ENCODE measurements at places on chromosomes 12 and 14. TPM values are rescaled to one million over a fixed set of nuclear protein-coding genes. Genes with fewer than 3 reads are reported as not detected.

Gene DNAI7
- total RNA-seq = not detected

Gene ADAM21
- 0.32 TPM for total RNA-seq

Gene B4GALNT3
- not detected for total RNA-seq

Gene HOXC12
- total RNA-seq = not detected

Gene COX8C
- total RNA-seq = not detected

Gene FZD10
- 1.1 TPM for total RNA-seq

Gene PDZRN4
- 0.08 TPM for total RNA-seq

Gene NAV3
- total RNA-seq = 42.5 TPM

Gene KRT71
- not detected for total RNA-seq

Gene VDR
- total RNA-seq = 3.7 TPM

Gene CNOT2
- total RNA-seq = 64.8 TPM

Gene SLC17A8
- not detected for total RNA-seq

Gene TSPAN9
- total RNA-seq = 27.4 TPM

Gene IFNG-AS1
- total RNA-seq = not detected

Gene SYNDIG1L
- 2.5 TPM for total RNA-seq

Gene TMEM30B
- 0.16 TPM for total RNA-seq

Gene CLEC9A
- not detected for total RNA-seq

Gene LRP1-AS
- total RNA-seq = not detected

Gene GPR84
- total RNA-seq = 0.13 TPM

Gene FOXG1
- not detected for total RNA-seq

Gene DAO
- total RNA-seq = not detected

Gene OR6C2
- not detected for total RNA-seq

Gene LGMN
- total RNA-seq = 33.2 TPM

Gene HRK
- not detected for total RNA-seq

Gene ACSM4
- not detected for total RNA-seq

Gene PPFIA2
- total RNA-seq = not detected

Gene SLC11A2
- total RNA-seq = 29.5 TPM

Gene XRCC3
- 26.9 TPM for total RNA-seq

Gene FAM186B
- total RNA-seq = 0.32 TPM

Gene C3AR1
- 1.9 TPM for total RNA-seq

Gene STAC3
- 4.5 TPM for total RNA-seq

Gene GYS2
- total RNA-seq = not detected

Gene TAC3
- total RNA-seq = not detected

Gene PWP1
- 62.2 TPM for total RNA-seq

Data from epithelial cell of alveolus of lung (primary cell).